ENCODE measurements at places on chromosomes 13 and 19.

GRCh38 chr13:27770809-27771208, 21.5 kb upstream of the GSX1 start:
- DNase-seq, result peak; percentile 28

DNA sequence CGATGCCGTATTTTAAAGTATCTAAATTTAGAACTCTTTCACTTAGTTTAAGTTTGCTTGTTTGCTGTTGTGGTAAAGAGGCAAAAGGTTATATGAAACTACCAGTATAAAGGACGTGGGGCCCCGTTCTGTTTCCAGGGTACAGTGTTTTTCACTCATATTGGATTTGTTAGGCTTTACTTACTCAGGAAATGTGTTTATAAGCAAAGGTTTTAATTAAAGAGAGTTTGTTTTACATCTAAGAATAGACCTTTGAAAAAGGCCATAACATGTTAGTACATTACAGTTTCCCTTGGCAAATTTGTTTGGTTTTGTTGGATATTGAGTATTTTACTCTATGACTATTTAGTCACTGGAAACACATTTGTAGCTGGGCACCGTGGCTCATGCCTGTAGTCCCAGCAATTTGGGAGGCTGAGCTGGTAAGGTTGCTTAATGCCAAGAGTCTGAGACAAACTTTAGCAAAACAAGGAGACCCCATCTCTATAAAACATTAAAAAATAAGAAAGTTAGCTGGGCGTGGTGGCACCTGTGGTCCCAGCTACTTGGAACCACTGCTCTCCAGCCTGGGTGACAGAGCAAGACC, 7.1 kb downstream of the DGKH start:
- no peak for DNase-seq

DNA sequence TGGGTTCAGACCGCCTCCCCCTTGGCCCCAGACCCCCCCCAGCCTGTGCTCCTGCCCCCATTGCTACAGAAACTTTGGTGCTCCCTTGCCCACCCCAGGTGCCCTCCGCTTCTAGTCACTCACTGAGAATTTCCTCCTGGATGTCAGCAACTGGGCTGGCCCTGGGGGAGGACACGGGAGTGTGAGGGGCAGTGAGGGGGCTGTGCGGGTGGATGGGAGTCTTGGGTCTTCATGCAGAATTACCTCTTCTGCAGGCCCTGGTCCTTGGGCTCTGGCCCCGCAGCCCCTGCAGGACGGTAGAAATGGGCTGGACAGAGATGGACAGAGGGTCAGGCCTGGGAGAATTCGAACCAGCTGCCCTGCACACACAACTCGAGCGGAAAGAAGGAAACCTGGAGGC, 4.8 kb downstream of the LILRB5 start:
- no peak for DNase-seq

DNA sequence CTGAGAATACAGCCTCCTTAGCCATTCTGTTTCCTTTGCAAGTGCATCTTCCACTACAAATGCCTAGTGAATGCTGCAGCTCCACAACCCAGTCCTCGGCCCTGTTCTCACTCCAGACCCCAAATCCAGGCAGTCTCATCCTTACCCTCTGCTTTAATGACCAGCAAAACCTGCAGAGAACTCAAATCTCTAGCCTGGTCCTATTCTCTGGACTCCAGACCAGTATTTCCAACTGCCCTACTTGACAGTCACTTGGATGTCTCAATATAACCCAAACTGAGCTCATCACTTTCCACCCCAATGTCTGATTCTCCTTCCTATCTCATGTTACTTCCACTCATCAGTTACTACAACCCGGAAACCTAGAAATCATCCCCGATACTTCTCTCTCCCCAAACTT, 2.6 kb upstream of the EBPL start:
- DNase-seq, result no peak

GRCh38 chr19:21585281-21585890, 80.0 kb downstream of the ZNF429 start:
- no peak for DNase-seq

DNA sequence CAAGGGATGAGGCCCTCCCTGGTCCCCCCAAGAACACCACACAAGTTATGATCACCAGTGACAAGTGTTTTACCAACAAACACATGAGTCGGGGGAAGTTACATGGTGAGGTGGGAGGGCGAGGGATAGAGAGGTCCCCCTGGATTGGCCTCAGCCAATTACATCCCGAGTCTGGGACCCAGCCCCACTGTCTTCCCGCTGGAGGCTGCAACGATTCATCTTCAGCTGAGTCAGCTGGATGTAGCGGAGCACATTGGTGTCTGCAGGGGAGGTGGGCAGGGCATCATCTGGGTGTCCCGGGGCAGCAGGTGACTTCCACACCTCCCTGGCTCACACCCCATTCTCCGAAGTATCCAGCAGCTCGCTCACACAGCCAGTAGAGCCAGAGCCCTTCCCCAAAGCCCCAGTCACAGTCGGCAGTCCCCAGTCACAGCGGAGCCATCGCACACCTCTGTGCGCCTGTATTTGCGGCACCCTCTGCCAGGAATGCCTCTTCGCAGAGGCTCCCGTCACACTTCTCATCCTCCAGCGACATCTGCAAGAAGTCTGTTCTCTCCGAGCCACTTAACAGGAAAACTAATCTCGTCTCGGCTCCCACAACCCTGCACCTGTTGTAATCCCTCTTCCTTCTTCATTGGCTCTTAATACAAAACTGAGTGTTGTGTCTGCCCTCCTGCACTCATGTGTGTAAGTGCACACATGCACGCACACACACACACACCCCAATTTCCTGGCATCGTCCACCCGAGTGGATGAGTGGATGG, 2.0 kb downstream of the TTC9B start:
- peak; percentile 53 for DNase-seq

DNA sequence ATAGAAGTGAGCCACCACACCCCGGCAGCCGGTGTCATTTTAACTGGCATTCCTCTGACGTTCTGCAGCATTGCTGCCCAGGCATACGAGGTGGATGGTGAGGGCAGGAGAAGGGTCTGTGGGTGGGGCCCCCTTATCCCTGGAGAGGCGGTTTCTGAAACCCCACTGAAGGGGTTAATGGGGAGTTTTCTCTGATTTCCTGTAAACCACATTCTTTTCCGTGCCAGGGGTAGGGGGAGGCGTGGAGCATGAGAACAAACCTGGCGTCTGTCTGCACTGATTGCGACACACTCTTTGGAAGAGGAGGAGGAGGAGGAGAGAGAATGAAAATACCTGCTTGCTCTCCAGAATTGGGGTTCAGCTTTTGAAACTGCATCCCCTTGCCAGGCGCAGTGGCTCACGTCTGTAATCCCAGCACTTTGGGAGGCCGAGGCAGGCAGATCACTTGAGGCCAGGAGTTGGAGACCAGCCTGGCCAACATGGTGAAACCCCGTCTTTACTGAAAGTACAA, 2.7 kb upstream of the C3 start:
- DNase-seq, result no peak

- DNase-seq, result peak; percentile 99
These were observed at the start of gene TMEM259 for GRCh38 chr19:1020868-1021425. Gene TMEM259, minus strand, starts transcription at chr19:1021123. Its CDS starts 127 bp downstream, at chr19:1020996.

DNA sequence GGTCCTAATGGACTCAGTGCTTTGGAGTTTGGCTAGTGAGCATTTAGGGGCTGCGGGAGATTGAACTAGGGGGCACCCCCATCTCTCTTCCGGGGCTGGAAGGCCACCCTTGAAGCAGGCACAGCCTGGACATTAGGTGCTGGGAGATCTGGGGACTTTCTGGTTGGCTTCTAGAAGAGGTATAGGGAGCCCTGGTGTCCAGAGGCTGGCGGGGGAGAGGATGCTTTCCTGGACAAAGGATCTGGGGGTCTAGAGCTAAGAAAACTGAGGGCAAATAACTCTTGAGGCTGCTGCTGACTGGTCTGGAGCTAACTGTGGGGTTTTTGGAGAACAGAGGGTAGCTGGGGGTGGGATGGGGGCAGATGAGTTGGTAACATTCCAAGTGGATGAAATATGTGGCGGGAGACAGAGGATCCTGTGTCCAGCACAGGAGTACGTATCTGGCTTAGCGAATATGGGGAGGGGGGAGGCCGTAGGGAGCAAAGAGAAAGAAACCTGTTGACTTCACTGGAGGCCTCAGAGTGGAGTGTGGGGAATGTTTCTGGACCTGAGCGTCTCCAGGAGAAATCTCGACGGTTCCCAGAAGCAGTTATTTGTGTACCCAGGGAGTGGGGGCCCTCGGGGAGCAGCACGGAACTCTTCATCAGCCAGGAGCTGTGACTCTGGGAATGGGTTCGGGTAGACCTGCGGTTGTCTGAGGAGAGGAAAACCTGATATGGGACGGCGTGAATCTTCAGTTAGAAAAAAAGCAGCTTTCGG, 1.4 kb downstream of the HNRNPUL1 start:
- DNase-seq, result peak; percentile 57

GRCh38 chr13:60494296-60494695, 97.3 kb downstream of the TDRD3 start:
- no peak for DNase-seq

- no peak for DNase-seq
These were observed 3.1 kb downstream of the NDUFA3 start for GRCh38 chr19:54105796-54106195.

DNA sequence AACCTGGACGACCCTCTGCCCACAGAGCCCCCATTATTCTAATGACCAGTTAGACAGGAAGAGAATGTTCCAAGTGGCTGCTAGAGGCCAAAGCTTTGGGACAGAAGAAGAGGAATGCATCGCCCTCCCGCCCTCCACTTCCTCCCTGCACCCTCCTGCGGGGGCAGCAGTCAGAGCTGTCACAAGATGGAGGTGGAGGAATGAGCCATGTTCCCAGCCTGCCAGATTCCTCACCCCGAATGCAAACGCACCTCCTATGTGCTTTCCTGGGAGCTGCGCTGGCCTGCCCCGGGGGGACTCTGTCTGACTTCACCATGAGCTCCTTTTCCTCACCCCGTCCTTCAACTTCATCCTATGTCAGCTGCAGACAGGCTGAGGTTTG, 1.7 kb downstream of the YJEFN3 start:
- peak; percentile 16 for DNase-seq

DNA sequence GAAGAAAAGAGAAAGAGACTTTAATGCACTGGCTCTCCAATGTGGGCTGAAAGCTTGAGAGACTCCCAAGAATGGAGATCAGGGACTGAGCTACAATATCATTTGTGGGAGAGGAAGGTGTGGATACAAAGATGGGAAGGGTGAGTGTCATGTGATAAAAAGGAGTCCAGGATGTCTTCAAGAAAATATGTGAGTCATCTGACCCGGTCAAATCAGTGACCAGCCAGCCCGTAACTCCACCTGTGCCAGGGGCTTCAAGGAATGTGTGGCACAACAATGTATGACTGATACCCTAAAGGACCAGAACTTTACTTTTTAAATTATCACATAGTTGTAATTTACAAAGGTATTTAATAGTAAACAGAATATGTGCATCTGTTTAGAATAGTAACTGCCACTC, 97.2 kb downstream of the DOCK9 start:
- DNase-seq, result no peak

GRCh38 chr13:72851678-72852014, 69.7 kb downstream of the PIBF1 start:
- no peak for DNase-seq

- DNase-seq, result no peak
These were observed 5.7 kb downstream of the SLC7A9 start for GRCh38 chr19:32863841-32864240.

DNA sequence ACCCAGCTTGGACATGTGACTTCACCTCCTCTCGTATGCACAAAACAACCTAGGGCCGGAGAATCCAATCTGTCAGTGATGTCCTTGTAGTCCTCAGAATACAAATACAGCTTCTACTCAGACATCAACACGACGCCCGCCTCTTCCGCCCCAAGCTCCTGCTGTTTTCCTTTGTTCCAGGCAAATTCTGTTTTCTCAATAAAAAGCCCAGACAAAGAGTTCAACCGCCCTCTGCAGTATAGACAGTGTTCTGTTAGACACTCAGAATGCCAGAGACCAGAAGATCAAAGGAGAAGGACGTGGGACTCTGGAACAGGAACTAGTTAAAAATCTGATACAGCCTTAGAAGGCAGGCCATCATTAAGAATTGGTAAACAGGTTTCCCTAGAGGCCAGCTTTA, 42.0 kb upstream of the GGACT start:
- peak; percentile 98 for DNase-seq

DNA sequence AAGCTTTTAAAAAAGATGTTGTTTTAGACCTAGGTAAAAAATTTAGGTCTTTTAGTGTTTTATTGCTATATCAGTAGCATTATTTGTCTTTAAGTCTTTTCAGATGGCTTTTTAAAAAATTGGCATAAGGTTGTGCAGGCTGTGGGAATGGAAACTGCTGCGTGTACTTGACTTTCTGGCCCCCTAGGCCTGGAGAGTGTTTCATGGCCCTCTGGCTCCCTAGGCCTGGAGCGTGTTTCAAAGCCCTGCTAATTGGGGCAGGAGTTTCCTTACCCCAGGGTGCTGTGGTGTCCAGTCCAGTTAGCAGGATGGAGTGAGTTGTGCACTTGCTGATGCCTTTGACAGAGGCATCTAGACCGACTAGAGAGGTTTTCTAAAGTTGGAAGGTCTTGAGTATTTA, 23.8 kb downstream of the PRAM1 start:
- no peak for DNase-seq

GRCh38 chr19:55252760-55253663, 5.8 kb downstream of the PPP6R1 start:
- DNase-seq, result no peak

DNA sequence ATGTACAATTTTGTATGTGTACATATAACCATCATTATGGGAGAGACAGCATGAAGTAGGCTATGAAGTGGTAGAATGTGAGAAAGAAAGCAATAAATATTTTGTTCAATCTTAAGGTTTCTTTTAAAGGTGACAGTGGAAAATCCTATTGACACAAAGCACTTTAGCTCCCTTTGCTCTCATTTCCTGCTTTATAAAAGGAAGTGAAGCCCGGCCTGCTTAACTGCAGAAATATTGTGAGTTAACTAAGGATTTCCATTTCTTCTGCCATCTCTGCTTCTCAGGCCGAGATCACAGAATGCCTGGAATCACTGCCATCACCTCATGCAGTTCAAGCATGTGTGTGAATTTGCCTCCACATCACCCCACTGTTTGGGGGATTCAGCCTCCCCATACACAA, 83.5 kb downstream of the FRY start:
- DNase-seq, result no peak

GRCh38 chr13:33935969-33936368, 118.0 kb downstream of the RFC3 start:
- peak; percentile 50 for DNase-seq

GRCh38 chr13:83761631-83762030, 120.6 kb downstream of the SLITRK1 start:
- no peak for DNase-seq

GRCh38 chr13:27853861-27854260, 61.6 kb downstream of the GSX1 start:
- no peak for DNase-seq

DNA sequence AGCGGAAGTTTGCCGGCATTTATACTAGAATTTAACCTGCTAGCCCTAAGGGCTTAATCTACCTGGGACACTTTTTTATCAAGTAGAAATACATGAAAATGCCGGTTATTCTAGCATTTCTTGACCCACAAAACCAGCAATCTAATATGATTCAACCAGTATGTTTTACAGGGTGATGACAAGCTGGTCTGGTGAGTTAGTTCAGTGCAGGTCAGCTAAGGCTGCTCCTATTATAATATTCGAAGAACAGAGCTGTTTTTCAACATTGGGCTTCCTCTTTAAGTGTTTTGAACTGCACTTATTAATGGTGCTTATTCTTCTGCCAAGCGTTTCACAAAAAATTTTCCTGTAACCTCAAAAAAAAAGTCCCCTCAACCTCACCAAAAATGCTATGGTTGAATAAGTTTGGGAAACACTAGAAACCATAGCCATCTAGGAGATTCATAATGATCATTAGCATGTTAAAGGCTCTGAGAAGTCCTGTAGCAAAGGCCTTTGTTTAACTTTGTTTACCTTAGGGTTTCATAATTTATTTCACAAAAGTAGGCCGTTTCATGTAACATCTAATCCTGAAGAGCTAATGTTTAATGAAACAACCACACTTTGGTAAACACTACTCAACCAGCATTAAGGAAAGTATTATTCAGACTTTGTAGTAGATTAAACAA, 526.6 kb downstream of the KLF12 start:
- DNase-seq, result peak; percentile 87

Measured in NCI-H69 (cell line).